Activated effector memory CD4-positive, alpha-beta T cell treated with Interleukin-2 at 50 U/mL for 16 hours (primary cell): ENCODE measurements at places on chromosomes 16 and 17.

DNA sequence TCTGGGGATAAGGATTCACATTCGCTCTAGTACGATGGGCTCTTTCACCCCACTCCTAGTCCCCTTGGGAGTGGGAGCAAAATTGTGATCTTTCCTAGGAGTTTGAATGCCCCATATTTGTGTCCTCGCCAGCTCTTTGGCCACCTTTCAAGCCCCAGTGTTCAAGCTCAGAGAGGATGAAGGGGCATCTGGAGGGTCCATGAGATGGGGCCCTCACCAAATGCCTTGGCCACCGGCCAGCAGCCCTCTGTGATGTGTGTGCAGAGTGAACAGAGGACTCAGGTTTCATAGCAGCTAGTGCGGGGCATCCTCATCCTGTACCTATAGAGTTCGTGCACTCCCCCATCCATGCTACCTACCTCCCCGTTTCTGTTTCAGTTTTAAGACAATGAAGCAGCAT lies 140.6 kb downstream of the RAB11FIP4 start:
- DNase-seq = no peak

DNA sequence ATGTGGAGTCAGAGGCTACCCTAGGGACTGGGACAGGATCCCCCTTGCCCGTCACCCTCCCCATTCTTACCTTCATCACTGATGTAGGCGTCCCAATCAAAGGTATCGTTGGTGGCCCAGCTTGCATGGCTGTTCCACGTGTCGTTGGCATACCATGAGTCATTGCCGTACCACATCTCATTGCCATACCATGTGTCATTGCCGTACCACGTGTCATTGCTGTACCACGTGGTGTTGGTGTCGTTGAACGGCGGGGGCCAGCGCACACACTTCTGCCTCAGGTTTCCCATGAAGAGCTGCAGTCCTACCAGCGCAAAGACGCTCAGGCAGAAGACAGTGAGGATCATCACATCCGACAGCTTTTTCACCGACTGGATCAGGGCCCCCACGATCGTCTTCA lies 4.8 kb downstream of the SCN4A start:
- no peak for DNase-seq

- DNase-seq = no peak
Measured at GRCh38 chr16:84207879-84208278, 16.9 kb downstream of the ADAD2 start.

DNA sequence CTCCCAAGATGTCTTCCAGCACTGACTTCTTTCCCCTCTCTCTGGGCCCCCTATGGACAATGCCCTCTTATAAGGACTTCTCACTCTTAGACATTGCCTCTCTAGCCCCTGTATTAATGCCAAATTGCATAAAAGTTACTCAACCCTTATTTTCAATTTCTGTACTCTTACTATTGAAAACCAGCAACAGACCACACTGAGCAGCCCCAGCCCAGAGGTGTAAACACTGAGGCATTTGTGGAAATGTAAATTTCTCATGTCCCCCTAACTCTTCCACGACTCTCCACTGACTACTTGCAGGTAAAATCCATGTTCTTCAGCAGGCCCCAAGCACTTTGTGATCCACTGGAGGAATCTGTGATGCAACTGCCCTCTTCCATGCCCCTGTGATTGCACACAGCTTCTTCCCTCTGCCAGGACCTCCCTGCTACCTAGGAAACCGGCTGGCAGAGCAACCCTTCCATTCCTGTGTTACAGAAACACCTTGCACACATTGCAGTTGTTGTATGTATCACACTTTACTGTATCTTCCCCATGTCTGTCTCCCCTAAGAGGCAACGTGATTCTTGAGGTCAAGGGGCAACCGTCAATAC lies 4.4 kb downstream of the N4BP1 start:
- DNase-seq = no peak

DNA sequence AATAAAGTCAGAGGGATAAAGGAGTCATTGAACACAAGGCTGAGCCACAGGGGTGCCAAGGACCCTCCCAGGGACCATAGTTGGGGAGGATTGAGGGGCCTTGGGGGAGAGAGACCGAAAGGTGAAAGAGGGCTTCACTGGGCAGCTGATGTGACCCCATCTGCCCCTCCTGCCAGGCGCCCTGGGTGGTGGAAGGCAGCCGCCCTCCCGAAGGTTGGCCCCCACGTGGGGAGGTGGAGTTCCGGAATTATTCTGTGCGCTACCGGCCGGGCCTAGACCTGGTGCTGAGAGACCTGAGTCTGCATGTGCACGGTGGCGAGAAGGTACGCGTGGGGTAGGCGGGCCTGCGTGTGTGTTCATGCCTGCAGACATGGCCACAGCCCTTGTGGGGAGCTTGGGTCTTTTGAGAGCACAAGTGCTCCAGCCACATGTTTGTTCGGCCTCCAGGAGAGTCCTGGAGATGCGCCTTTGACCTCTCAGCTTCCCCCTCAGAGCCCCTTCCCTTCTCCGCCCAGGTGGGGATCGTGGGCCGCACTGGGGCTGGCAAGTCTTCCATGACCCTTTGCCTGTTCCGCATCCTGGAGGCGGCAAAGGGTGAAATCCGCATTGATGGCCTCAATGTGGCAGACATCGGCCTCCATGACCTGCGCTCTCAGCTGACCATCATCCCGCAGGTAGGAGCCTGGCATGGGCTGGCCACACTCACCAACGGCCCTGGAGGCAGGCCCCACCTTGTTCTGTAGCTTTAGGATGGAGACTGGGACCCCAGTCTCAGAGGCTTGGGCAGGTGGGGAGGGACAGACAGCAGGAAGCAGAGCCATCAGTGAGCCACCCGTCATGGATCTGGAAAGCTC lies 24.1 kb downstream of the ANKRD40 start:
- DNase-seq = no peak
